ENCODE measurements at places on chromosomes 4 and X.
A peak's percentile ranks its signal among the peaks of the same experiment; 100 is the strongest.

- DNase-seq = no peak
Observed at GRCh38 chr4:100826067-100826466, 308.2 kb upstream of the EMCN start.

GRCh38 chr4:95224402-95224801 lies 324.4 kb downstream of the UNC5C start:
- DNase-seq = no peak

GRCh38 chr4:40924096-40924792 lies 174.5 kb downstream of the NSUN7 start:
- peak; percentile 43 for DNase-seq

- DNase-seq = no peak
Observed at GRCh38 chr4:88514557-88515511, 8.7 kb downstream of the PYURF start.

GRCh38 chr4:31788676-31789075 lies 1068.5 kb downstream of the PCDH7 start:
- no peak for DNase-seq

DNA sequence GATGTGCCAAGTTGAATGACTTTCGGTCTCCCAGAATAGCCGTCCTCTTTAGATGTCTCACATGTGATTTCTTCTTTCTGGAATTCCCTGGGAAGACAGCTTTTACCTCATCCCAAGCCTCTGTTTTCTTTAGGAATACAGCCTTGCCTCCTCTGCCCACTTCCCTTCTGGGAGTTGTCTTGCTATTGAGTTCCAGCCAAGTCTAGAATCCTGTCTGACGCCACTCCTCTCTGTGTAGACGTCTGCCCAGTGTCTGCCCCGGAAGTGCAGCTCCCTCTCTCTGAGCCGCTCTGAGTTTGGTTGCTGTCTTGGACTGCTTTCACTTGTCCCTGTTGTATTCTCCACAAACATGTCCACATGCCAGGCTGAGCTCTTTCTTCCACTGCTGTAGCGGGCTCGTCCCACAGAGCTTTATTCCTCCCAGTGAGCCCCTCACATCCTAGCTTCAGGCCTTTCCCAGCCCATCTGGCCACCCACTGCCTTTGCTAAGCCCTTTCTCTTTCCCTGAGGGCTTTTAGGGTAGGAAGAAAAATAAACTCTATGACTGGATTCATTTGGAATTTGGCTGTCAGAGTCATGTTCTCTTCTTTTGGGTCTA lies 9.0 kb upstream of the IGFBP7 start:
- no peak for DNase-seq

DNA sequence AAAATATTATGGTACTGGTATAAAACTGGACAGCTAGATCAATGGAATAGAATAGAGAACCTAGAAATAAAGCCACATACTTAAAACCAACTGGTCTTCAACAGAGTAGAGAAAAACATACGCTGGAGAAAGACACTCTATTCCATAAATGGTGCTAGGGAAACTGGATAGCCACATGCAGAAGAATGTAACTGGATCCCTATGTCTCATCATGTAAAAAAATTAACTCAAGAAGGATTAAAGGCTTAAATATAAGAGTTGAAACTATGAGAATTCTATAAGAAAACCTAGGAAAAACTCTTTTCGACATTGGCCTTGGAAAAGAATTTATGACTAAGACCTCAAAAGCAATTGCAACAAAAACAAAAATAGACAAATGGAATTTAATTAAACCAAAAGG lies 114.6 kb downstream of the PCDH18 start:
- no peak for DNase-seq

- DNase-seq = no peak
Observed at GRCh38 chrX:115573185-115573584, 12.2 kb downstream of the PLS3 start.

DNA sequence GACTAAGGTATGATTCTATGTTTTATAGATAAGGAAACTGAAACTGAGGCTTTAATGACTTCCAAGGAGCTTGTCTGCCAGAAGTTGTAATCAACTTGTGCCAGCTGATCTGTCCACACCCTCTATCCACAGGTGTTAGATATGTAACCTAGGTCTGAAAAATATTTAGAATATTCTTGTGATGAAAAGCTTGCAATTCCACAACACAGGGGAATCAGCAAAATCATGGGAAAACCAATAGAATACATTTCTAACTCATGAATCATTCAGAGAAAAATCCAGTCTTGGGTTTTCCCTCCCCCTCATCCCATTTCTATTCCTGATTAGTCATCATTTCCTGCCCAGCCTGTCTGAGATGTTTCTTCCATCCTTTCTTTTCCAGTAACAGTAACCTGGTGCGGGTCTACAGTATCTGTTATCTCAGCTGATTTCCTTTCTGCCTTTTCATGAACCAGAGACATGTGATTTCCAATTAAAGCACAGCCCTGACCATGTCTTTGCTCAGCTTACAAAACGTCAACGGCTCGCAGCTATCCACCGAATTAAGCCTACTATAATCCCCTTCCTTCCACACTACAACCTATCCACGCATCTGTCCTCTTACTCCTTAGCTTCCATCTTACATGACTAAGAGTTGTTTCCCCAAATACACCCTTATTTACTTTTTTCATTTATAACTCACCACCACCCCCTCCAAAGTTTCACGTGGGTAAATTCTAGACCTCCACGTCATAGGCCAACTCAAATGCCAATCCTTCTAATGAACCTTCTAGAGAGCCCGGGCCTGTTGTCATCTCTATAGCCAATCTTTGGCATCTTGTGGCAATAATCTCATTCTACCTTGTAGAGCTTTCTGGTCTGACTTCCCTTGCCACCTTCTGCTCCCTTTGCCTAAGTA lies 961 bp upstream of the NOCT start:
- no peak for DNase-seq

DNA sequence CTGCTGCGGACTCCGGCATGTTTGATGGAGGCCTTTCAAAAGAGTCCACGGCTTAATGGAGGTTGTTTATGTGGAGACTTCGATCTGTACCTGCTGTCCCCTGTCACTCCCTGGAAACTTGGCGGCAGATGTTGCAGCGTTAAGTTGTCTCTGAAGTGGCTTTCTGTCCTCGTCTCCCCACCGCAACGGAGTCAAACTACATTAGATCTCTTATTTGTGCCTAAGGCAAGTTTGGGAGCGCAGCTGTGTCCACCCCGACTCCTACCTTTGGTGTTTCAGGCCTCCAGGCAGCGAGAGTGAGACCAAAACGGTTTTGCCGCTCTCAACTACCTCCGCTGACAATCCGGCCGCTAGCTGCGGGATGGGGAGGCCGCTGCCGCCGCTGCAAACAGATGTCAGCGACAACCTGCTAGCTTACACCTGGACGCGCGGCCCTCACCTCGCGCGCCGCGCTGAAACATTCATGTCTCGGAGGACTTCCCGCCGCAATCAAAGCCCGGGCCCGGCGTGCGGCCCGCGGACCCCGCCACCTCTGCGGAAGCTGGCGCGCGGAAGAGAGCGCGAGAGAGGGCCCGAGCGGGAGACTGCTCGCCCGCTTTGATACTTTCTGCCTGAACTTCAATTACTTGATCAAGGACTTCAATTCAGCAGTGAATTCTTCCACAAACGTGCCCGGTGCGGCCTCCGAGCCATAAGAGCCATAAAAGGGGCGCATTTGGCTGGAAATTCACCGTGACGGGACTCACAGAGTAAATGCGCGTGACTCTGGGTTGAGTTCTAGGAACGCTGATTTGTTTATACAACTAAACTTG lies 108.4 kb downstream of the ANTXR2 start:
- peak; percentile 51 for DNase-seq

GRCh38 chr4:172942840-172943239 lies 225.8 kb upstream of the GALNT7 start:
- no peak for DNase-seq

GRCh38 chrX:103157496-103158316 lies 57.2 kb upstream of the BEX4 start:
- DNase-seq = no peak

DNA sequence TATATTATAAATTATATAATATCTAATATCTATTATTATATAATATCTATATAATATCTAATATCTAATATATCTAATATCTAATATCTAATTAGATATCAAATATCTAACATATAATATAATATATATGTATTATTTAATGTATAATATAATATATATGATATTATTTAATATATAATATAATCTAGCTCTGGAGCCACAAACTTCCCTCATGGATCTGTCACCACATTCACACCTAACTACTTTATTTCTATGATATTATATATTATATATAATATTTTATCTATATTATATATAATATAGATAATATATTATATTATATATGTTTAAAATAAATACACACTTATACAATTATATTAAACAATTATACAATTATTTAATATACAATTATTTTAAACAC lies 667.5 kb downstream of the KCTD8 start:
- no peak for DNase-seq

DNA sequence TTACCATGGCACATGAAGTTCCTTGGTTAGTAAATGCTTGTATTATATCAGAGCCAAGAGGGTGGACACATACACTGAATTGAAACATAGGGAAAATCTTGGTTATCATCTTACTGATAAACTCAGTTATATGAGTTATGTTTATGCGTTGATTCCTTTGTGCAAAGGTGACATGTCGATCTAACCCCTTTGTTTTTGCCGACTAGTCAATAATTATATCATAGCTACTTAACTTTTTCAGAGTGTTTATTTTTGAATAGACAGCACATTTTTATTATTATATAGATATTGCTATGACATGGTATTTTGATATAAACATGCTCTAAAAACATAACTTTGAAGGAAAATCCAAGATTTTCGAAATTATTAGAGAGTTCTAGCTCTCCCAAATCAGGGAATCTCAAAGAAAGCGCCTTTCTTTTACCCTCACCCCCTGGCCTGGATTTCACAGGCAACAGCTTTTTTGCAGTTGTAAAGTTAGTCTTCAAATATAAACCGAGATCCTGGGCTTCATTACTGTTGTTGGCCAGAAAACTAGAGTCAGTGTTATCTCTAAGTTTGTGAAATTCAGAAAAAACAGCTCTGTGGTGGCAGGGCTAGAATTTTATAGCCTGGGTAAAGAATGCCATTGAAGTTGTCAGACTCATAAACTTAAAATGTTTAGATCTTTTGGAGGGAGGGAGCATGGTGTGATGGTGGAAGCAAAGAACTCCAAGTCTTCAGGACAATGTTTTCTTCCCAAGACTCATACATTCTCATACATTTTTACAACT lies 45.8 kb upstream of the PITX2 start:
- no peak for DNase-seq

Measured in kidney (tissue), 22 donors.